Adipocyte (in vitro differentiated cells): ENCODE measurements at places on chromosomes 2 and 18.

DNA sequence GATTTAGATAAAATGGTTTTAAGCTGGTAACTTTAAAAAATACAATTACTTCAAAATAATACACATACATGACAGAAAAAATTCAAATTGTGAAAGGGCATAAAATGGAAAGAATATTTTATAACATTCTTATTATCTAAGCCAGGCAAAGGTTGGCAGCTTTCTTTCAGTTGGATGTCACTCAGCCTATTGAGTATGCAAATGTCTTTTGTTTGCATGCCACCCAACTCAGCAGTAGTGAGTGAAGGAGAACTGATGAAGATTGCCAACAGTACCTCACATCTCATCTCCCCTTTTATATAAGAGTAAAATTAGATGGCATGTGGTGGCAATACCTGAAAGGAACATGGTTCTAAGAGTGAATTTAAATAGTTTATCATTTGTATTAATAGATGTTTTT, 24.8 kb downstream of the BMPR2 start:
- DNase-seq, result no peak

GRCh38 chr2:214533541-214533940, 122.7 kb downstream of the VWC2L start:
- DNase-seq, result peak; percentile 59

- no peak for DNase-seq
Measured at GRCh38 chr18:4455113-4455811, at the start of gene DLGAP1. TSS of gene DLGAP1 (minus strand) at chr18:4455307.

DNA sequence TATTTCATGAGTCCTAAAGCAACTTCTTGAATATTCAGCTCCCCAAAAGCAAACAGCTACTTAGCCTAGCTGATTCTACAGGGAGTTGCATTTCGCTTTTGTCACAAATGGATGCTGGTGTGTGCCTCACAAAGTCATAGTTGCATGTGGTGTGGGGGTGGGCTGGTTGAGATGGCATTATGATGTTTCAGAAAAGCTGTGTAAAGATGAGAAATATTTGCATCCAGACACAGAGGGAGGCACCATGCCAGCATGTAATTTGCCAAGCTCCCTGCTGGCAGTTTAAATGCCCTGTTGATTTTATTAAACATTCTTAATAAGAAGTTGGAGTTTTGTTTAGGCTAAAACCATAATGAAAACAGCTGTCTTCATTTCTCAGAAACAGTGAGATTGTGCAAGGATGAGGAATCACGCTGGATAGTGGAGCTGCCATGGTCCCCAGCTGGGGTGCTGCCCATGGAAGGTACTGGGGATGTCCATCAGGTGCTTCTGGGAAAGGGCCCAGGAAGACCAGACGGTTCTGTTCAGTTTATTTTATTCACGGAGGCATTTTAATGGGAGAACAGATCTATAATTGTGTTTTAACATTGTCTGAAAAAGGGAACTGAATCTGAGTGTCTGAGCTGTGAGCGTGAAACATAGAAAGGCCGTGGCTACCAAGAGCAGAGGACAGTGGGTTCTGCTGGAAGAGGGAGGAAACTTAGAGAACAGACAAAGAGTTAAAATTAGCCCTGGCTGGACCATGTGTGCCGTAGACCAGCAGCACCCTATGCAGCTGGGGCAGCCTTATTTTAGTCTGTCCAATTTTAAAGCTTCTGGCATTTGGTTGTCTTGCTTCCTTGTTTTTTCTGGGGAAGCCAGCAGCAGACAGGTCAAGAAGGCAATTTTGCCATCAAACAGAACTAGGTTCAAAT, 177.1 kb downstream of the FAM210A start:
- no peak for DNase-seq

- peak; percentile 64 for DNase-seq
Measured at GRCh38 chr18:2985628-2986027, 27.3 kb downstream of the LPIN2 start.

GRCh38 chr2:15260196-15260595, 300.9 kb downstream of the NBAS start:
- no peak for DNase-seq

- no peak for DNase-seq
Measured at GRCh38 chr2:70823249-70823648, 2.9 kb upstream of the CLEC4F start.

DNA sequence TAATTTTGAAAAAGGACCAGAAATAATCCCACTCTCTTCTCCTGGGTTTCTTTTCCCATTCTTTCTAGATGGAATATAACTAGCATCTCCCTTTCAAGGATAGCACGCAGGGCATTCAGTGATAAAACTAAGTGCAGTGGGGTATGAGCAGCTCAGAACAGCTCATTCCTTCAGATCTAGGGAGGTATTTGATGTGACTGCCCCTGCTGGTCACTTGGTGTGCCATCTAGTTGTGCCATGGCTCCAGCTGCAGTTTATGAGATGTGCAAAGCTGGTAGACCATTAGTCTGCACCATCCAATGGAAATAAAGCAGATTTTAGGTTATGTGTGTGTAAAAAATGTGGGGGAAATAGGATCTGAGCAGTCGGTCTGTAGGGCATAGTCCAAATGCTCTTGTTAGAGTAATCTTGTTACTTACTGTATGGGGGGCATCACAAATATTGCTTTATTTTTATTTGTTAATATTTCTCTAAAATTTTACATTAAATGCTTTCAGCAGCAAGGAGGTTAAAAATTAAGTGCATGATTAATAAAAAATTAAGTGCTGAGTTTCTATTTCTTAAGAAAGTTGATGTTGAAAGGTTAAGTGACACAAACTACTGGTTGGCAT, 38.9 kb downstream of the CTAGE1 start:
- DNase-seq, result peak; percentile 29

DNA sequence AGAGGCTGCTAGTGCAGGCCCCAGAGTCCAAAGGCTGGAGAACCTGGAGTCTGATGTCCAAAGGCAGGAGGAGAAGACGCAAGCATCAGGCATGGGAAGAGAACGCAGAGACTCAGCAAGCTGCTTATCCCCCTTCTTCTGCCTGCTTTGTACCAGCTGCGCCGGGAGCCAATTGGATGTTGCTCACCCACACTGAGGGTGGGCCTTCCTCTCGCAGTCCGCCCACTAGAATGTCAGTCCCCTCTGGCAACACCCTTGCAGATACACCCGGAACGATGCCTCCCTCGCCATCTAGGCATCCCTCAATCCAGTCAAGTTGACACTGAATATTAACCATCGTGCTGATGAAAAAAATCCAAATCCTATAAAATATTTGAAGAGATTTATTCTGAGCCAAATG, 141.6 kb downstream of the TWIST2 start:
- no peak for DNase-seq

- DNase-seq, result no peak
Measured at GRCh38 chr2:11656671-11657101, 13.3 kb downstream of the NTSR2 start.

DNA sequence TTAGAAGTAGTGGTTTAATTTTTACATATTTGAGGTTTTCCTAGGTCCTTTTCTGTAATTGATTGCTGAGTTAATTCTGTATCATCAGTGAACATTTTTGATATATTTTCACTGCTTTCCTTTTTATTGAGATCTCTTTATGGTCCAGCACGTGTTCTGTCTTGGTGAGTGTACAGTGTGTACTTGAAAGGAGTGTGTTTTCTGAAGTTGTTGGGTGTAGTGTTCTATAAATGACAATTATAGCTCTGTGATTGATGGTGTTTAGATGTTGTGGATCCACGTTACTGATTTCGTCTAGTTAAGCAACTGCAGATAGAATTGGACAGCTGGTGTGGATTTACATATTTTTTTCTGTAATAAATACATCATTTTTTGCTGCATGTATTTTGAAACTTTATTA, 32.7 kb downstream of the AGFG1 start:
- no peak for DNase-seq

DNA sequence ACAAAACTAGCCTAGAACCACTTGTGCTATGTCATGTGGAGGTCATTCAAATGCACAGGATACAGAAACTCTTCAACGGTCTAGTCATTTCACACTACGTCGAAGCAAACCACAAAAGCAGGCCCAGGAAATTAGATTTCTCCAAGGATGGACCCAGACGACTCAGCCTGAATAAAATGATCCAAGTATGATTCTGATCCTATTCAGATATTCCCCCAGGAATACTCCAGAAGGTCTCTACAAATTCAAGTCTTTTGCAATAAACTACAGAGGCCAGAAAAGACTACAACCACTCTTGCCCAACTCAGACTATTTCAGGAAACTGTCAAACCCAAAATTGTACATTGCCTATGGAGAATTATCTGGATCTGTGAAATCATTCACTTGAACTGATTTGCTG, 422.5 kb downstream of the METTL4 start:
- peak; percentile 39 for DNase-seq

DNA sequence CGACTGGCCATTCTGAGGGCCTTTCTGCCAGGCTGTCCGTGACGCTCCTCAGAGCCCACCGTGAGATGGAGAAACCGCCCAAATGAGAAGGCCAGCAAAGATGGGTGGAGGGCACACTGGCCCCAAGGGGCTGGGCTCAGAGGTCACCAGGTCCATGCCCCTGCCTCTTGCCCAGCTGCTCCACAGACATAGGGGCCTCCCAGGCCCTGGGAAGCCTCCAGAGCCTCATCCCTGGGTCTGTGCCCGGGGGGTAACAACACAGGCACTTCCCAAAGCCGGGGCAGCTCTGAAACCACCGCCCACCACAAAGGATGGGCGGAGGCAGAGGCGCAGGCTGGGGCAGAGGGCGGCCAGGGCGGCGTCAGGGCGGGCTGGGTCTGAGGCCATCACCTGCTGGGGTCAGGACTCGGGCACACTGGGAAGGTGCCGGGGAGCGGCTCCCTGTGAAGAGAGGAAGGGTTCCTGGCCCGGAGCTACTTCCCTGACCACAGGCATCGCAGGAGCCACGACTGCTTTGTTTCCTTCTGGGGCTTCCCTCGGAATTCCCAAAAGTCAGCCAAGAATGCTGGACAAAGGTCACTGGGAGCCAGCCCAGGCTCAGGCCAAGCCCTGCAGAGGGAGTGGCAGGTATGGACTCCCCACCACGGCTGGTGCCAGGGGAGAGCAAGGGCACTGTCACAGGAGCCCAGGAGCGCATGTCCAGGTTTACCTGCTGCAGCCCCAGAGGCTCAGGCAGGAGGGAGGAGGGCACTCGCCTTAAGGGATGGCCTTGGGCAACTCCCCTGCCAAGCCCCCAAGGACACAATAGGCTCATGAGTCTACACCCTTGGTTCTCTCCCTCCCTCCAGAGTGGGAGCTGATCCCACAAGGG, 9.4 kb downstream of the CYP26B1 start:
- no peak for DNase-seq

DNA sequence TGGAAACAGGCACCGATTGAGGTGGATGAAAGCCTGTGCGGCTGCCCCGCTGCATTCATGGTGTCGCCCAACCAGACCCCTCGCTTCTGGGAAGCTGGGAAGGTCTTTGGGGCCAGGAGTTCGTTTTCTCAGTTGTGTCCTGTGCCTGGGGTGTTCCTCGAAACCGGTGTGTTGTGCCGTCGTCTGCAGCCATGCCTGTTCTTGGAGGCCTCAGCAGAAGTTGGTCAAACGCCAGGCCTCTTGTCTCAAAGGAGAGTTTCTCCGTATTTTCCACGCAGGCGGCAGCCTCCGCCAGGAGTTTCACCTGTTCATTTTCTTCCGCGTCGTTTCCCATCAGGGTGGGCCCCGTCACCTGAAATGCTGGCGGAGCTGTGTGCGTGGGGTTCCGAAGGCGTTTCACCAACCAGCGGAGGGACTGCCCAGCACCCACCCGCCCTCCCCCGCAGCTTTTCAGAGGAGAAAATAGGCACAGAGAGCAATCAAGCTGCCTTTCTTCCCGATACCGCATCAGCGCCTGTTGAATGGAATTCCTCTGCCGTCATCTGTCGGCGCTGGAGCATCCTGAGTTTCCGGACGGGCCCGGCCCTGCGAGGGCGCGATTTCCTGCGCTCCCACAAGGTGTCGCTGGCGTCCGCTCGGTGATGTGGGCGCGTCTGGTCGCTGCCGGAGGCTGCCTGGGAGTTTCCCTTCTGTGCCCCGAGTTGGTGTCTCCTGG, 17.0 kb upstream of the NFATC1 start:
- DNase-seq, result peak; percentile 81

DNA sequence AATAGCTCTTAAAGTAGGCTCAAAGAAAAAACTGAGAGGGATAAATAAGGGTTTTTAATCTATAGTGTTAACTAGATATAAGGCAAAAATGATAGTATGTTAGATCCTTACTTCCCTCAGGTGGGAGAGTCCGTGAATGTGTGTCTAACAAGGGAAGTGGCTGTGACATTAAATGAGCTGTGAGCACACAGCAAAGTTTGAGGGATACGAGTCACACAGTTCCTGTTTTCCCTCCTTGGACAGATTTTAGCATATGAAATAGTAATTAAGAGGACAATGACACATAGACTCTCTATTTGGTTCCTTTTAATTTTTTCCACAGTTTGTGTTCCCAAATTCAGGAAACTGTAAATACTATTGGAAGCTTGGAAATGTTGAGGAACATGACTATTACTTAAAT, 148.4 kb upstream of the CAVIN2 start:
- DNase-seq, result no peak

DNA sequence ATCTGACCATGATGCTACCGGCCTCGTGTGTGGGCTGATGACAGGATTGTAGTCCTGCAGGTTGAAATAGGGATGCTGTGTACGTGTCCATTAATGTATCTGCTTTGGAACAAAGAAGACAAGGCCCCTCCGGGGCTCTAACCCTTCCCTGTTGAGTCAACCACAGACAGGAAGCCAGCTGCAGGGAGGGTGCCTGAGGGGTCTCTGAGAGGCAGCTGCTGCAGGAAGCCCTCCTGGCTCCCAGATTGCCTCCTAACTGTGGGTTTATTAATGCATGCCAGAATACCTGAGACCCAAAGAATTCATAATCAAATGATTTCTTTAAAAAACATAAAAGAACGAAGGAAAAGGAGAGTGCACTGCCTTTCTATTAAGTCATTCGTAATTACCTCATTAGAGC, 140.4 kb downstream of the CELF4 start:
- DNase-seq, result no peak

DNA sequence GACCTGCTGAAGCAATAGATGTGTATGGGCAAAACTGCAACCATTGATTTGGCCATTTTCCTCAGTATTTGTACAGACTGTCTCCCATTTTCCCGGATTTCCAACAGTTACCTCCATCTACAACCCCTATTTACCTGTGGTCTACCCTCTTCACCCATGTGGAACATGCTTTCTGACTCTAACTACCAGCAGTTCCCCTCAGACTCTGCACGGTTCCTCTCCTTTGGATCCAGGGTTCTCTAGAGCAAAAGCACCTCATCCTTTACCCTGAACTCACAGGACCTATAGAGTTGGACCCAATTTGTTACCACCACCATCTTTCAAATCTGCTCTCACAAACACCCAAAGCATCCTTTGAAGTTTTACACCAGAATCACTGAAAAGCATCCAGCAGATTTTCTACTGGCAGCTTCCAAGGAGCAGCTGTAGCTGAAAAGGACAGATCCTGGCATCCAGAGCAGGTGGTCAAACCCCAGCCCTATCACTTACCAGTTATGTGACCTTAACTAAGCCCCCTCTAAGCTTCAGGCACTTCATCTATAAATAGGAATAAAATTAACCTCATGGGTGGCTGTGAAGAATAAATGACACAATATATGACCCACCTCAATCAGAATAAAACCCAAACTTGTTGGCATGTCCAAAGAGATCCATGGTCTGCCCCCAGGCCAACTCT, 15.3 kb downstream of the CYTIP start:
- DNase-seq, result no peak

- DNase-seq, result peak; percentile 52
Measured at GRCh38 chr2:219344751-219345430, 12.3 kb upstream of the RESP18 start.
